GM13977 (cell line): ENCODE measurements at places on chromosomes 16 and 17.

GRCh38 chr16:87542531-87543102, 49.8 kb upstream of the ZCCHC14 start:
- no peak for DNase-seq

GRCh38 chr16:74439685-74440084, 18.4 kb upstream of the CLEC18B start:
- no peak for DNase-seq

DNA sequence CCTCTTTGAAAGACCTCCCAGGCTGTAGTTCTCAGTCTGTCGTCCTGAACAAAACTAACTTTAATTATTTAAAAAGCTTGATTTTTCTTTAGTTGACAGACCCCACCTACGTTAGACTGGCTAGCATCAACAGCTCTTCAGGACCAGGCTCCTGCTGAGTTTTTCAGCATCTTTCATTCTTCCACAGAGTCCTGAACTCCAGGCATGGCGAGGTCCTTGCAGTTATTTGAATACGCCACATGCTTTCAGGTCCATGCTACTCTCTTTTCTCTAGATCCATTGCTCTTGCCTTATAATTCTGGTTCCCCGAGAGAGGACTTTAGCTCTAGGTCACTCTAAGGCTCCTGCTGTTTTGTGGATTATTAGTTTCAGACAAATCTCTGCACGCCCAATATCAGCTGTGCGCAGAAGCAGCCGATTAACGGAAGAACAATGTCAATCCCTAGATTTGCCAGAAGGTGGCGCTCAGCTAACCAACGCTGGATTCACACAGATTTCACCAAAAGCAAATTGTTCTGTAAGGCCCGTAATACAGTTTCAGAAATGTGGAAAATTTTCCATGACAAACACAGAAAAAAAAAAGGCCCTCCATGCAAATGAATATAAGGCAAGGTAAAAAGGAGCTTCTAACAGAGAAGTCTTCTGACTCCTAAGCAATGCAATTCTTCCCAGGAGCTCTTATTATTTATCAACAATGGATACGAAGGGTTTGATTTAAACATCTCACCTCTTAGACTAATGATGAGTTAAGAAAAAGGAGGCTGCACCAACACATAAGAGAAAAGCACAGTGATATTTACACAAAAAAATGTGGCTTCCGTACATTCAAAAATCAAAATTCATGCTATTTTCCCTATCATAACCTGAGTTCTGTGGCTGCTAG, 33.5 kb upstream of the BCO1 start:
- peak; percentile 75 for DNase-seq

GRCh38 chr17:79205688-79206205, 131.1 kb downstream of the ENGASE start:
- DNase-seq, result no peak

DNA sequence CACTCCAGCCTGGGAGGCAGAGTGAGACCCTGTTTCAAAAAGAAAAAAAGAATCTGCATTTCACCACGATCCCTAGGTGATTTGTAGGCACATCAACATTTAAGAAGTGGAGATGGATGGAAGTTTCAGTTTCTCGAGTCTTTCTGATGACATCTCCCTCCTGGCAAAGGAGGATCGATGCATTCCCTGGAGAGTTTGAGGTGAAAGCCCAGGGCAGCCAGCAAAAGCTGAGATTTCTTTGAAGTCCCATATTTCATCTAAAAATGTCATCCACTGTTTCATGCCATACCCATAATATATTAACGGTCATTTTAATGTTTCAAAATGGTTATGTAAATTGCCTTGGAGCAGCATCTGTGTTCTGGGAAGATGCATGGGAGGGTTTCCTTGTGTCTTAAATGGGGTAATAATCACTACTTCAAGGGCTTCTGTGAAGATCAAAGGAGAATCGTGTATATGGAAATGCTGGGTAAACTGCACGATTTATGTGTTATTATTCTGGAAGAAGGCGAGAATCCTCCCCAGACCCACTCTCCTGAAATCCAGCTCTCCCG, 63.4 kb downstream of the KATNIP start:
- no peak for DNase-seq

- no peak for DNase-seq
Observed at GRCh38 chr17:207775-208174, 26.3 kb upstream of the DOC2B start.

DNA sequence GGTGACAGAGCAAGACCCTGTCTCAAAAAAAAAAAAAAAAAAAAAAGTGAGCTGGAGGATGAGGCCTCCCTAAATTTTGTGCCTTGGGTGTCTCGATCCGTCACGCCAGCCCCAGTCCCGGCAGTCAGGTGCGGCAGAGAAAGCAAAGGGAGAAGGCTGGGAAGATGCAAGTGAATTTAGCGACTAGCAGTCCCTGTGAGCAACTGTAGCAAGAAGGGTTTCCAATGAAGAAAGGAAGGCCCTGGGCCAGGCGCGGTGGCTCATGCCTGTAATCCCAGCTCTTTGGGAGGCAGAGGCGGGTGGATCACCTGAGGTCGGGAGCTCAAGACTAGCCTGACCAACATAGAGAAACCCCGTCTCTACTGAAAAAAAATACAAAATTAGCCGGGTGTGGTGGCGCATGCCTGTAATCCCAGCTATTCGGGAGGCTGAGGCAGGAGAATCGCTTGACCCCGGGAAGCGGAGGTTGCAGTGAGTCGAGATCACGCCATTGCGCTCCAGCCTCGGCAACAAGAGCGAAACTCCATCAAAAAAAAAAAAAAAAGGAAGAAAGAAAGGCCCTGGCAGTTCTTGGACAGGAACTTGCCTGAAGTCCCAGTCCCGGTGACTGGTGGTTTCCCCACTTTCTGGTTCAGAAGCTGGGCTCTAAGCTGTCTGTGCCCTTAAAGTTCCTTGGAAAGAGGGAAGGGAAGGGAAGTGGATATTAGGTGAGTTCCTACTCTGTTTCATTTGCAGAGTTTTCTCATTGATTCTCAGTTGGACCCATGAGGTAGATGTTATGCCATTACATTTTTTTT, 1.8 kb upstream of the QPRT start:
- peak; percentile 11 for DNase-seq

DNA sequence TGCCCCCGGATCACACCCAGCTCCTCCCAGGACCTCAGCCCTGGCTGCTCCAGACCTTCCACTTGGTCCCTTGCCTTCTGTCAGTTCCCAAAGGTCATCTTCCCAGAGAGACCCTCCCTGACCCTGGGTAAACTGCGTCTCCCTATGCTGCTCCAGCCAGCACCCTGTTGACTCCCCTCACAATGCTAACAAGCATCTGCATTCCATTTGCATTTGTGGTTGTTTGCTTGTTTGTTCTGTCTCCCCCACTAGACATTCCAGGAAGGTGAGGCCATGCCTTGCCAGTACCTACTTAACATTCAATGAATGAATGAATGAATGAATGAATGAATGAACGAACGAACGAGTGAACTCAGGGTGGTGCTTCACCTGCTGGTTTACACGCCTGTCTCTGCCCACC, 171.2 kb downstream of the WSCD1 start:
- DNase-seq, result no peak

- peak; percentile 39 for DNase-seq
Observed at GRCh38 chr16:28473714-28474265, 1.7 kb upstream of the NPIPB7 start.

GRCh38 chr17:45311760-45312476, 4.9 kb downstream of the MAP3K14 start:
- DNase-seq, result peak; percentile 73

GRCh38 chr16:8928467-8928957, 35.2 kb downstream of the USP7 start:
- no peak for DNase-seq

DNA sequence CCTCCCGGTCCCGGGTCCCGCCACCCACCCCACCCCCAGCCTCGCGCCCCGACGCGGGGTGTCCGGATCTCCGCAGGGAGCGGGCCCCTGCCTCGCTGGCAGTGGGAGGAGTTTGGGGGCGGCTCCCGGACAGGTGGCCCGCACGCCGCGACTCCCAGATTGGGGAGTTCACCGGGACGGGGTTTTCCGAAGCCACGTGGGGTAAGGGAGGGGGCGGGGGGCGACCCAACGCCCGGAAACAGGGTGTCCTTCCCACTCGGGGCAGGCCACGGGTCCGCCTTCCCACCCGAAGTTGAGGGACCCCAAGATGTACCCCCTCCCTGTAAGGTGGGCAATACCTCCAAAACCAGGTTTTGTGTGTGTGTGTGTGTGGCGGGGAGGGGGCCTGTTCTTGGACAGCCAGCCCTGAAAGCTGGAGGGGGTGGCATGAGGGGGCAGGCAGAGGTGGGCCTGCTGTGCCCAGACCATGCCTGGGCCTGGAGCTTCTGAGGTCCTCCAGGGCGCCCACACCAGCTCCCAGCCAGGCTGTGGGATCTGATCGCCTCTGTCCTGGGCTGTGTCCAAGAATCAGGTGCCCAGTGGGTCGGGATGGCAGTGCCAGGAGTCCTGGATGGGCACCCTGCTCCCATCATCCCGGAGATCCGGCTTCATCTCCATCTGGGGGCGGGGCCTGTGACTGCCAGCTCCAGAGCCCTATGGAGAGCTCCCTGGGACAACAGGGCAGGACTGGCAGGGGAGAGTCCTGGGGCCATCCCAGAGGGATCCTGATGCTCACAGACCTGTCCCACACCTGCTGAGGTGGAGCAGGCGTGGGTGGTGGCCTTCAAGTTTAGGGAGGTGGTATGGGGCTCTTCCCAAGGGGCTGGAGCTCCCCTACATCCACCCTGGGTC, 767 bp downstream of the SYNGR2 start:
- peak; percentile 70 for DNase-seq

DNA sequence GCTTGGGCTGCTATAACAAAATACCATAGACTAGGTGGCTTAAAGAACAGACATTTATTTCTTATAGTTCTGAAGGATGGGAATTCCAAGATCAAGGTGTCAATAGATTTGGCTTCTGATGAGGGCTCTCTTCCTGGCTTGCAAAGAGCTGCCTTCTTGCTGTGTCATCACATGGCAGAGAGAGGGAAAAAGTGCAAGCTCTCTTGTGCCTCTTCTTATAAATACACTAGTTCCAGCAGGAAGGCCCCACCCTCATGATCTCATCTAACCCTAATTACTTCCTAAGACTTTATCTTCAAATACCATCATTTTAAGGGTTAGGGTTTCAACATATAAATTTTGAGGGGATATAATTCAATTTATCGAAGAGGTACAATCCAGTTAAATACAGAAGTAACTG, 30.6 kb downstream of the ABCA9 start:
- DNase-seq, result no peak

DNA sequence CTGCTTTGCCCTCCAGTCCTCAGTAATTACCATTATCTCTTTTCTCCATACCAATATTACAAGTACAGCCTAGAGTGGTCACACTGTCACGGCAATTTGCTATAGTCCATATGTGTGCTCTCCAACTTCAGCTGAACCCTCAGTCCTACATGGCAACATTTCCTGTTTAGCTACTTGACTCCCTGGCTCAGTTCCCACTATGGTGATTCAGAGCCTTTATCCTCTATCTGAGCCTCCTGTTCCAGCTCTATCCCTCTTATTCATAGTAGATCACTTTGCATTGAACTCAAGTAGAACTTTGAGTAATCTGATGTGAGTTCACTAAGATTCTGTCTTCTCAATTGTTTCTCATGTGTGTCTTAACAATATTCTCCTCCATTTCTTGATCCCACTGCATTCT, 43.7 kb upstream of the GOSR1 start:
- DNase-seq, result no peak

- DNase-seq, result no peak
Observed at GRCh38 chr17:55451203-55451641, 29.6 kb upstream of the MMD start.

- DNase-seq, result peak; percentile 66
Observed at GRCh38 chr17:32551186-32551955, 64.6 kb downstream of the CDK5R1 start.

DNA sequence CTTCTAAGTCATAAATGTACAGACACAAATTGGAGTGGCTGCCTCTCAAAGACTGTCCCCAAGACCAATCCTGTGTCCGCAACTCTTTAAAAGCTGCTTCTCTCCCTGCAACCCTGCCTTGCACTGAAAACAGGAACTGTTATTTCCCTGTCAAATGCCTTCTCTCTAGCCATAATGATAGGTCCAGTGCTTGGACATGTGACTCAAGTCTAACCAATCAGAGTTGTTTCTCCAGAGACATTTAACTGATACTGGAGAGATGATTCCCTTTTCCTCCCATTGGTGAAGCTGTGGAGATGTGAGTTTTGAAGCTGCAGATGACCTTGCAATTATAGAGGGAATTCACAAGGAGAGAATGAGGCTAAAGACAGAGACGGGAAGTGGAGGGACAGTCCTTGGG, 253.3 kb upstream of the CDH5 start:
- DNase-seq, result no peak

DNA sequence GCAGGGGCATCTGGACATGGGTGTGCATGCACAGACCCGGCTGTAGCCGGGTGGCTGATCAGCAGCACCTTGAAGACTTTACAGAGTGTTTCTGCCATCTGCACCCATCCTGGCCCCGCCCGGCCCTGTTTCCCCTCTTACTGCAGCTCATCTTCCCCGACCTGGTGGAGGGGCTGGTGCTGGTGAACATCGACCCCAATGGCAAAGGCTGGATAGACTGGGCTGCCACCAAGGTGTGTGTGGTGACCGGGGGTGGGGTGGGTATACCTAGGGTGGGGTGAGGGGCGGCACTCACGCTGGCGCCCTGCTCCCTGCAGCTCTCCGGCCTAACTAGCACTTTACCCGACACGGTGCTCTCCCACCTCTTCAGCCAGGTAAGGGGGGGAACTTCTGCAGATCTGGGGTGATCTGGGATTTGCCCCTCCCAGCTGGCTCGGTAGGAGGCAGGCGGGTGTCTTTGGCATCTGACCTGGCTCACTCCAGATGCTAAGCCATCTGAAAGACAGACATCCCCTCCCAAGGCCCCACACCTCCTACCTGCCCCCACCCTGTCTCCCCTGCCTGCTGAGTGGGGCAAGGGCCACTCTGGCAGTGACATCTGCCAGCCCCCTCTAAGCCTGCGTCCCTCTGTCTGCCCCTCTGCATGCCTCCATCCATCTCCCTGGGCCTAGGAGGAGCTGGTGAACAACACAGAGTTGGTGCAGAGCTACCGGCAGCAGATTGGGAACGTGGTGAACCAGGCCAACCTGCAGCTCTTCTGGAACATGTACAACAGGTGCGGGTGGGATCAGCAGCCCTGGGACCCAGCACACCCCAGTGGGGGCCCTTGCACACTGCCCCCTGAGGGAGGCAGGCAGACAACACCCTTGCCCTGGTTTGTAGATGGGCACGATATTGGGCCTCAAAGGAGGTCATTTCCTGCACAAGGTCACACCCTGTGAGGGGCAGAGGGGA, 6.6 kb downstream of the NDRG4 start:
- DNase-seq, result no peak

DNA sequence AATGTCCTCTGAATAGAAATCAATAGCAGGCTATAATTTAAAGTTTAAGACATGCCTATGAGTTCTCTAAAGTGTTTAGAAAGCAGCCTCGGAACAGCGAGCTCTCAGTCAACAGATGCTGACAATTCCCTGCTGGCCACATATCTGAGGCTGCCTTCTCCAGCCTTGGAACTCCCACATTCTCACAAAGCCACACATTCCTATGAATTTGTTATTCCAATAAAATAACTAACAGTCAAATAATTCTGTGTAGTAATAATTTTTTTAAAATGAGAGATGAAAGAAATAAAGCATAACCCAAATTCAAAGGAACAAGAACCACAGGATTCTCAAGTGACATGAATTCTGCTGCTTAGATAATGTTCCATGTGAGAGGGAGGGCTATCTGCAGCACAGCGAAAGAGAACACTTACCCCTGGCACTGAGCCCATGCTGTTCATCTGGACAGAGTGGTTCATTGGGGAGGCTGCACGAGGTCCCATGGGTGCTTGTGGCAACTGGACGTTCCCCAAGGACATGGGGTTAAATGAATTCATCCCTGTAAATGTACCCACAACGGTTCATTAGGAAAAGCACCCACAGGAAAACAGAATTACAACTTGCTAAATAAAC, 56.9 kb upstream of the TRAP1 start:
- DNase-seq, result no peak
